ENCODE measurements at places on chromosomes 2 and 18.

DNA sequence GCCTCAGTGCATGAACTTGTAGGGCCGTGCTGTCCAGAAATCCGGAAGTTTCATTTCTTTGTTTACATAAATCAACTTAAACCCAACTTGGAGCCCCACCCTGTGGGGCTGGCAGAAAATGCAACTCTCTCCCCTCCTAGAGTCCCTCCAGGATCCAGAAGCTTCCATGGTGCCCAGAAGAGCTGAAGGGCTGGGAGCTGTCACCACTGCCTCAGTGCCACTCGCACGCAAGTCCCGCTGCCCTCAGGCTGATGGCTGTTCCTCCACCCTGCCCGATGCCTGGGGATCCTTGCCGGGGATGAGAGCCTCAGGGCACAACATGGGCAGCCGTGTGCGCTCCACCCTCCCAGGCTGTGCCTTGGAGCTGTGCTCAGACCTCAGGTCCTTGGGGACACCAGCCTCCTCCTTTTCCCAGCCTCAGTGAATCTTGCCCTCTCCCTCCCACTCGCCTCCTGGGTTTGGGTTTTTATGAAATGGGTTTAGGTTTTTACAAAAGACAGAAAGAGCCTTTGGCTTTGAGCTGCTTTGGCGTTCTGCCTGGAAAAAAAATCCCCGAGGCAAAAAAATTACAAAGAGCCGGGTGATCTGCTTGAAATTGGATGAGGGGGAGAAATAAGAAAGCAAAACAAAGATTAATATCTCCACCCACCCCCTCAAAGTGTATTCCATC lies 155.2 kb downstream of the TWIST2 start:
- DNase-seq = no peak

- no peak for DNase-seq
Observed at GRCh38 chr2:98212092-98213000, 125.4 kb downstream of the VWA3B start.

- peak; percentile 14 for DNase-seq
Observed at GRCh38 chr2:173955004-173955403, 10.2 kb downstream of the SP3 start.

GRCh38 chr2:25938345-25938744 lies 44.0 kb downstream of the KIF3C start:
- no peak for DNase-seq

Data from CD4-positive, alpha-beta T cell treated with Interleukin-21 for 1 hour (primary cell).